ENCODE measurements at places on chromosomes 6 and 20.
A peak's percentile ranks its signal among the peaks of the same experiment; 100 is the strongest.

DNA sequence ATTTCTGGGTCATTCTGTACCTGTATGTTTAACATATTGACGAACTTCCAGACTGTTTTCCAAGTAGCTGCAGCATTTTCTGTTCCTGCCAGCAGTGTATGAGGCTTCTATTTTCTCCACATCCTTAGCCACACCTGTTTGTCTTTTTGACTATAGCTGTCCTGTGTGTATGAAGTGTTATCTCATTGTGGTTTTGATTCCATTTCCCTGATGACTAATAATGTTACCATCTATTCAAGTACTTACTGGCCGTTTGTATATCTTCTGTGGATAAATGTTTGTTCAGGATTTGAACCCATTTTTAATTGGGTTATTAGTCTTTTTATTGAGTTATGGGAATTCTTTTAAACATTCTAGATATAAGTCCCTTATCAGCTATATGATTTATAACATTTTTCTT lies 95.2 kb downstream of the JAG1 start:
- no peak for DNase-seq

- DNase-seq = no peak
Observed at GRCh38 chr6:168240160-168240559, 79.4 kb downstream of the DACT2 start.

DNA sequence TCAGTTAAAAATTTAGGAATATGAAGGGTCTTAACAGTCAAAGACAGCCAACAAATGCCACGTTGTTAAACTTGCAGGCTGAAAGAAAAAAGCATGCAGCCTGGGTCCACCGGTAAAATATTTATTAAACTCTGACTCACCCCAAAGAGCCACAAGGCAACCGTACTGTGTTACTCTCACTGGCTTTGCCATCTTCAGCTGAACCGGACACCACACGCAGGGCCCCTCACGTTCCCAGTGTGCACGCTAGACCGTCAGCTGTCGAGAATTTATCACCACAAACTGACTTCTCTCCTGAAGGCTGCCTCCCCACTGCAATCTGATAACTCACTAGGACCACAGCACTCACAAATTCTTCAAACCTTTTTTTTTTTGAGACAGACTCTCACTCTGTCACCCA lies 30.7 kb downstream of the HUS1B start:
- DNase-seq = no peak

DNA sequence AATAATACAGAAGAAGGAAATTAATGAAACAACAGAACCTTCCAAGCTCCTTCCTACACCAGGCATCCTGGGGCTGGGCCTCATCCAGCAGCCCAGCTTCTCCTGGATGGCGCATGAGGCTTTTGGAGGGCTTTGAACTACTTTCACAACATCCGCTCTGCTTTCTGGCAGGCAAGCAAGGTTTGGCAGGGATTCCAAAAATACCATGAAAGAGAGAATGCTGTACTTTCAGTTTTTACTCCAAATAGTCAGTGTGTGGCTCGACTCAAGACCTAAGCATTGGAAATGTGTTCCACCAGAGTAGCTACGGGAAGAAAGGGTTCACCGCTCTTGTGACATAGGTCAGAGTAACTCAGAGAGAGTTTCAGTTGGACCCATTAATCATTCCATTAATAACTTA lies 125.4 kb downstream of the OPRM1 start:
- no peak for DNase-seq

DNA sequence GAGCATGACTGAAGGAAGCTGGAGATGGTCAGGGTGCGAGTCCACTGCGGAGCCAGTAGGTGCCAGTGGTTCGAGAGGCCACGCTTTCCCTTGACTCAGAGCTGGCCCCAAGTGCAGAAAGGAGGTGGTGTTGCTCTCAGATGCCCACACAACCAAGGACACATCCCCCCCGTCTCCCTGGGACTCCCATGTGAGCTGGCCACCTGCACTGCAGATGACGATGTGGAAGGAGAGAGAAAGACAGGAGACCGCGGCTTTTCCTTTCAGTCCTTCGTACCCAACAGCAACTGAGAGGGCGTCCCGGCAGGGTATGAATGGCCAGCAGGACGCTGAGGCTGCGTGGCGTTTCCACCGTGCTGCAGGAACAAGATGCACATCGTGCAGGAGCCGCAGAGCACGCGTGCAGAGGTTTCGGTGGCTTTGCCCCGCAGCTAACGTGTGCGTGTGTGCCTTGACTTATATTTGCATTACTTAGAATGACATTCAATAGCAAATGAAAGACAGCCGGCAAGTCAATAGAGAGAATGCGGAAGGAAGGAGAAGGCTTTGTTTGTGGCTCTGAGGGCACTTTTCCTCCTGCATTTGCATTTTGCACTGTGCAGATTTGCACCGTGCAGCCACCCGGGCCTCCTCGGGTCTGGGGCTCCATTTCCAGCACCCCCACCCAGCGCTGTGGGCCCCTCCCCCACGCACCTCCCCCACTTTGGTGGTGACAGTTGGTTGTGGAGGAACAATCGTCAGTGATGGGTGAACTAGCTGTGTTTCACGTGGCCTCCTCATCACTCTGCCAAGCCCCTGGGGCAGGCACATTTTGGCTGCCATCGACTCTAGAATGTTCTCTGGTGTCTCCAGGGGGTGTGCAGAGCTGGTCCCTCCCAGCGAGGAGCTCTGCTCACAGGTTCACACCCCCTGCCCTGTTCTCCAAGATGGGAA lies 26.4 kb upstream of the BHLHE23 start:
- no peak for DNase-seq

- no peak for DNase-seq
Observed at GRCh38 chr6:27502508-27503435, 29.9 kb upstream of the ZNF184 start.

- no peak for DNase-seq
Observed at GRCh38 chr6:131948692-131949619, 2.2 kb downstream of the CCN2 start.

GRCh38 chr20:57108742-57109570 lies 157.5 kb downstream of the BMP7 start:
- no peak for DNase-seq

- DNase-seq = no peak
Observed at GRCh38 chr6:164321297-164321696, 906.8 kb downstream of the QKI start.

- no peak for DNase-seq
Observed at GRCh38 chr6:151160929-151161757, 78.6 kb upstream of the AKAP12 start.

DNA sequence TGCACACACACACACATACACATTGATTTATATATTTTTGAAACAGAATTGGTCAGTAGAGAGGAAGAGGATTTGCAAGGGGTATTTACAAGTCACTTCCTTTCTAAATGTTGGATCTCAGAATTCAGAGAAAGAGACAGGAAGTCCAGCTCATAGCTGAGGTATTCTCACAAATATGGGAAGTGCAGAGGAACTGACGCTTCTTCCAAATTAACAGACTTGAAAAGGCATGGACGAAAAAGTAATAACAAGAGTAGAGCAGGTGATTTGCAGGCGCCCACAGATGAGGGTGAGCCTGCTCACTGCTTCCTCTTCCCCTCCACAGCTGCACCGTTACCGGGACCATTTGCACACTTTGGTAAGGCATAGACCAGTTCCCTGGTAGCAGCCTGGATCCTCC lies 246.4 kb downstream of the PHACTR1 start:
- DNase-seq = no peak

DNA sequence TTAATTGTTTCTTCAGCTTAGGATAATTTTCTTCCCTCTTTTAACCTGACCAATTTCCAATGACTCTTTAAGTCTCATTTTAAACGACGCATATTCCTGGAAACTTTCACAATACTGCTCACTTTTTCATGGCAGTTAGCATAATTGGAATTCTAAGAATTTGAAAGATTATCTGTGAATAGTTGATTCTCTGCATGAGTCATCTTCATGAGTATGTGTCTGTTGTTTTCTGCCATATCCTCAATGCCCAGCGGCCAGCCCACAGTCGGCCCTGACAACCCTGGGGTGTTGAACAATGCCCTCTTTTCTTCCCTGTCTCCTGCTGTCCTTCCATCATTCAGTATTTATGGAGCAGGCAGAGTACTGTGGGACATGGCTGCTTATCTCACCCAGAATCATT lies 554.2 kb downstream of the CDH26 start:
- DNase-seq = peak; percentile 12

DNA sequence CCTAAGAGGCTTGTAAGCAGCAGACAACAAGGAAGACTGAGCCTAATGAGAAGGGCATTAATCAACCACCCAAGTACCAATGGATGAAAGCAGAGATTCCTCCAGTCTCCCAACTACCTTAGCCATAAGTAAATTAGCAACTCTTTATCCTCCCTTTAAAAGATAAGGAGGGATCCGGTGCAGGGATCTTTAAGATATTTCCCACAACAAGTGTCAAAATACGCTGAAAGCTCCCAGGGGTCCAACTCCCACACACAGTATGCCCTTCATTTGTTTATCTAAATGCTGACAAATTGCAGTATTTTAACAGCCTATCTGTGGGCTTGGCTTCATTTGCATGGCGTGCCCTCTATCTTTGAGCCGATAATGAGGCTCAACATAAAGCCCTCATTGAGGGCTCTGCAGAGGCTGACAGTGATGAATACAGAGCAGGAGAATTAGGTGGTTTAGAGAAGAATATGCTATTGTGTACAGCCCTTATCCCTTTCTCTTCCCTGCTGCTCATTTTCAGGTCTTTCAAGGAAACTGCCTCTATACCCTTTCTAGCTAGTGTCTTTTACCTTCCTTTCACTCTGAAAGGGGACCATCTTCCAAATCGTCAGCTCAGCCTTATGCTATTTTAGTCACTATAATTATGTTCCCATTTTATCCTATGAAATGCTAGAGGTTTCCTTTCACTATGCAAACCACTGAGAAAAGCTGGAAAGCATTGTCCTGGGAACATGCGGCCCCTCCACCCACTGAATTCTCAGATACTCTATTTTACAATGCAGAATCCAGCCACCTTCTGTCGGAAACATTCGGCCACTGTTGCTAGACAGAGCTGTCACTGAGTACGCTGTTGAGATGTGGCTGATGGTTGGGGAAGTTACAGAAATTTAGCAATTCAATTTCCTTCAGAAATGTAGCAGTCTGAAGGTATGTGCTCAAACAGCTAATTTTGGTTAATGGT lies 575.2 kb upstream of the JAG1 start:
- DNase-seq = no peak

GRCh38 chr6:14025160-14025559 lies 92.4 kb upstream of the CD83 start:
- no peak for DNase-seq

DNA sequence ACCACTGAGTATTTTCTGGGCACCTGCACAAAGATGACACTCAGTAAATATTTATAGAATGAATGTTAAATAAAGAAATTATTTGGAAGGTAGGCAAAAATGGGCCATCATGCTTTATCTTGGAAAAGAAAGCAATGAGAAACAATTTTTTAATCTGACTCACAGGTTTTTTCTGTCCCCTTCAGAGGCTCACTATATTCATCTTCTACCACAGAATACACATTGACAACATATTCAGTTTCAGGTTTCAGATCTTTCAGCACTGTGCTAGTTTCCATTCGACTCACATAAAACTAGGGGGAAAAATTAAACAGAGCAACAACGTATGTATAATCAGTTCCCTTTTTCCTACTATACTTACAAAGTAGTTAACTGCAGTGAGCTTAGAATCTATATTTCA lies 58.3 kb downstream of the COL12A1 start:
- no peak for DNase-seq

GRCh38 chr20:26169506-26169905 lies 472.9 kb upstream of the ZNF337 start:
- DNase-seq = no peak
